ENCODE measurements at places on chromosomes 1 and 21.

- no peak for DNase-seq
Observed at GRCh38 chr1:119893238-119893791, 3.0 kb downstream of the ADAM30 start.

- peak; percentile 13 for DNase-seq
Observed at GRCh38 chr1:208536212-208536611, 292.0 kb upstream of the PLXNA2 start.

DNA sequence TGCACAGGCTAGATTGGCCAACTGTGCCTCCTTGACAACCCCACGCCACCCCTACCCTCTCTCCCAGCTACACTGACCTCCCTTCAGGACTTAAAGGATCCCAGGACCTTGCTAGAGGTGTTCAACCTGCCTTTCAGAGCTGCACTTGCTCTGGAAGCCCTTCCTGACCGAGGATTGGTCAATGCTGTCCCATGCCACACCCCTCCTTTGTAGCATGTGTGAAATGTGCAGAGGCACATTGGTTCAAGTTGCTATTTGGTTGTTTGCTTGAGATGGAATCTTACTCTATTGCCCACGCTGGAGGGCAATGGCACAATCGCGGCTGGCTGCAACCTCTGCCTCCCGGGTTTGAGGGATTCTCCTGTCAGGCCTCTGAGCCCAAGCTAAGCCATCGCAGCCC lies 21.8 kb downstream of the ACTA1 start:
- no peak for DNase-seq

DNA sequence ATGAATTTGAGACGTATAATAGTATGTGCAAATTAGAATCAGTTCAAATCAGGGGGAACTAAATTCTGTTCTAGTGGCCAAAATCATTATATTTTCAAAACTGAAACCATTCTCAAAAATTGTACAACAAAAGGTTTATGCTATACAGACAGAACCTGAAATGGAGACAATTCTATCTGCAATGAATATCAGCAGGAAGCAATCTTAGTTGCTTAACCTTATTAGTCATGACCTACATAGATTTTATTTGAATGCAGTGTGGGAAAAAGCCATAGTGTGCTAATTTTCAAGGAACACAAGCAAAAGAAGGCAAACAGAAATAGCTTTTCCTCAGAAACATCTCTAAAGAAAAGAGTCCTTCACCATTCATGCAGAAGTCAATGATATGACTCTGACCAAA lies 6.5 kb downstream of the AK5 start:
- DNase-seq, result no peak

- no peak for DNase-seq
Observed at GRCh38 chr1:173406783-173407230, 70.3 kb upstream of the PRDX6 start.

GRCh38 chr1:247343801-247344200 lies 12.1 kb upstream of the ZNF496 start:
- no peak for DNase-seq

Measured in fibroblast of skin of scalp (primary cell).